HFFc6 (cell line): ENCODE measurements at places on chromosomes 4 and X. TPM values are rescaled to one million over a fixed set of nuclear protein-coding genes. Genes with fewer than 3 reads are reported as not detected.

Gene QDPR
- total RNA-seq: 39.2 to 45.4 TPM (median 43.6 TPM) in 3 replicates

DNA sequence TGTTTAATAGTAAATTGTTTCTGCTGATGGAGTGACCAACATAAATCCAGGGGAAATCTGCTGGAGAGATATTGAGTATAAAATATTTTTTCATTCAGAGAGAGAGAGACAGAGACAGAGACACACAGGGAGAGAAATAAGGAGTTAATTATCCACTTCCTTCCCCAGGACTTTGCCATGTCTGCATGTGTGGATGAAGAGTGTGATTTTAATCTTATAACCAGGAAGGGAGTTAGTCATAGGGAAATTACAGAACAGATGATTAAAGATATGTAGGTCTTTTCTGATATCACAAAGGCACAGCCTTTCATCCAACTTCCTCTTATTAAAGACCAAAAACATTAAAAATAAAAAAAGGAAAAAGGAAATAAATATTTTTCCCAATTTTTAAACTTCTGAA is 526.3 kb downstream of the SPRY1 start:
- no peaks in the 10 kb centered on the region for H3K27me3 ChIP-seq
- DNase-seq: no peak
- no peak overlapping the region for H3K4me3 ChIP-seq
- peaks cover 15% of the 10 kb centered on the region for H3K4me1 ChIP-seq
- H3K27ac ChIP-seq: no peak overlapping the region; the same call in 1 of the 2 replicates

Gene HPSE
- total RNA-seq: 0.33 to 0.62 TPM (median 0.42 TPM) in 3 replicates

DNA sequence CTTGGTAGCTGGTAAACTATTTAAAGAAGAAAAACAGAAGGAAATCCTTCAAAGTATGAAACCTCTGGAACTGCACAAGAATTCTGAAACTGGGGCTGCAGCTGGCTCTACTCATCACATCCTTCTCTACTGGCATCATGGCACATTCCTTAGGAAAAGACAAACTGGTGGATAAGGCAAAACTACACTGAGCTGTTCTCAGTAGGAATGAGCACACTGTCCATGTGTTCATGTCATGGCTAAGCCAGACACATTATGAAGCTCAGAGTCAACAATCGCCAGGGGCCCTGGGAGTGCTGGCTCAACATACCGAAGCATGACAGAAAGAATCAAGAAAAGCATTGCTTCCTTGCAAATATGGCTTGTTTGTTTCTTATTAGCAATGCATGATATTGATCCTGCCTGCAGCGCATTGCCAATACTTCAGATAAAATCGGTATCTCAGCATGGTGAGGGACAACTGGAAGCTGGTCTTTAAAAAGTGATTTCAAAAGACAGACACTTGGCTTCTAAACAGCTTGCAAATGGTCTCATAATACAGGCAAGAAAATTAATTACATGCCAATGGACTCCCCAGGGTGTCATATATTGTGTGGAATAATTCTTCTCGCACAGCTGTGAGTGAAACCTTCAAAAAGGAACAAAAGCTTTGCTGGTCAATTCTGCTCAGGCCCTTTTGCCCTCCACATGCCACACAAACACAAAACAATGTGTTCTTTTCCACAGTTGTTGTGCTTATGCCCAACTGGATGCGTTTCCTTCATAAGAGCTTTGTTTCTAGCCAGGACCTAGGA is 300.2 kb upstream of the VCX start:
- DNase-seq: no peak
- H3K36me3 ChIP-seq: no peaks in the 10 kb centered on the region
- H3K4me3 ChIP-seq: no peak overlapping the region

- DNase-seq: no peak
- H3K36me3 ChIP-seq: no peaks in the 10 kb centered on the region
- peaks cover 6% of the 10 kb centered on the region for H3K27me3 ChIP-seq
- no peaks in the 10 kb centered on the region for H3K4me1 ChIP-seq
- no peak overlapping the region for H3K4me3 ChIP-seq
- no peak overlapping the region for H3K27ac ChIP-seq
Observed at GRCh38 chrX:11609109-11609508, 56.6 kb downstream of the ARHGAP6 start.

Gene SPARCL1
- total RNA-seq: not detected in 3 replicates

DNA sequence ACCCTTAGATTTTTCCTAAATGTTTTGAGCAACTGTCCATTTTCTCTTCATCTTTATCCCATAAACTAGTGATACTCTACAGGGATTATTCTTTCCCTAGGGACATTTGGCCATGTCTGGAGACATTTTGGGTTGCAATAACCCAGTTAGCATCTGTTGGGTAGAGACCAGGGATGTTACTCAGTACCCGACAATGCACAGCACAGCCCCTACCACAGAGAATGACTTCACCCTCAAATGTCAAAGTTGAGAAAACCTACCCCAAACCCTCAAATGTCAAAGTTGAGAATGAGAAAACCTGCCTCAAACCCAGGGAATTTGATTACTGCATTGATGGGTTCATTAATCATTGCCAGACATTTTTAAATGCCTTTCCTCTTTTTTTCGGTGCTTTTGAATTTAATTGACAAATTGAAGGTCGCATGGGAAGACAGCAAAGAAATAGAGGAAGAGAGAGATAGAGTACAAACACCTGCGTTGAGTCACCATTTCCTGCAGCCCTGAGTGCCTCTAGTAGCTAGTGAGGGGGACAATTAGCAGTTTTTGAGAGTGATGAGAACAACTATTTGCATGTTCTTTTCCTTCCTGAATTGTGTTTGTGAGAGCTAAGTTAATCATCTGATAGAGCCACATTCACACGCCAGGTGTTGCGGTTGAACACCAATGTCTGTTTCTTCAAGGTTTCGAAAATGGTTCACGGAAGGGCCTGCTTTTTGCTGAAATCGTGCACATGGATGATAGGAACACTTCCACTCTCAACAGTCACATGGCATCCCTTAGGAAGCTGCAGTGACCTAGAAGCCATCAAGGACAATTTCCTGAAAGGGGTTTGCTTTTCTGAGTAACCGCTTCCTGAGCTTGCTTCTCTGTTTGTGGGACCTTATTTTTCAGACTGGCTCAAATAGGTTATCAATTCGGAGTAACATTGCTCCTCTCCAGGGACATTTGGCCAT is 203.9 kb upstream of the VCX3A start:
- H3K4me3 ChIP-seq: no peak overlapping the region
- no peaks in the 10 kb centered on the region for H3K27me3 ChIP-seq
- H3K27ac ChIP-seq: no peak overlapping the region
- DNase-seq: no peak
- H3K36me3 ChIP-seq: no peaks in the 10 kb centered on the region
- H3K4me1 ChIP-seq: no peaks in the 10 kb centered on the region

DNA sequence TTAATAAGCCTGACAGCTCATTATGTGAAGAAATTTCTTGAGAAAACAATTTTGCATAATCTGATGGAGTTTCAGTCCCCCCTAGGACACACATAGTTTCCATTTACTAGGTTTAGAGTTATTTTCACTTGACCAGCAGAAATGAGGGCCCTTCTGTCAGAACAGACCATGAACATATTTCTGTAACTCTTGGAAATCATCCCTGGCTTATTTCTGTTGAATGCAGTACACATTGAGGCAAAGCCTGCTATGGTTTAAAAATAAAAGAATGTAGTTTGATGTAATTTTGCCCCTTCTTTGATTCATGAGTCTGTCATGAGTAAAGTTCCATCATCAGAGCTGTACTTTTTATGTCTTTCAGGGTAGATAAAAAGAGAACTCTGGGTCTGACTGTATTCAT is 104.6 kb upstream of the ETNPPL start:
- DNase-seq: no peak
- peaks cover 5% of the 10 kb centered on the region for H3K27me3 ChIP-seq
- H3K4me3 ChIP-seq: no peak overlapping the region
- no peaks in the 10 kb centered on the region for H3K36me3 ChIP-seq
- H3K4me1 ChIP-seq: no peaks in the 10 kb centered on the region
- H3K27ac ChIP-seq: no peak overlapping the region

GRCh38 chrX:37347420-37347819 is 1.7 kb upstream of the PRRG1 start:
- H3K4me3 ChIP-seq: peak overlapping the region; percentile 50
- H3K36me3 ChIP-seq: no peaks in the 10 kb centered on the region
- DNase-seq: peak; percentile 9
- H3K4me1 ChIP-seq: peaks cover 33% of the 10 kb centered on the region
- H3K27ac ChIP-seq: no peak overlapping the region

GRCh38 chrX:10622197-10622596 is 1.8 kb upstream of the MID1 start:
- no peak overlapping the region for H3K4me3 ChIP-seq
- H3K4me1 ChIP-seq: peaks cover 32% of the 10 kb centered on the region
- H3K36me3 ChIP-seq: no peaks in the 10 kb centered on the region
- no peak for DNase-seq
- no peak overlapping the region; the same call in 1 of the 2 replicates for H3K27ac ChIP-seq

Gene ADAMTS3
- 0.08 TPM in 1 of 3 replicates, not detected in the others for total RNA-seq

DNA sequence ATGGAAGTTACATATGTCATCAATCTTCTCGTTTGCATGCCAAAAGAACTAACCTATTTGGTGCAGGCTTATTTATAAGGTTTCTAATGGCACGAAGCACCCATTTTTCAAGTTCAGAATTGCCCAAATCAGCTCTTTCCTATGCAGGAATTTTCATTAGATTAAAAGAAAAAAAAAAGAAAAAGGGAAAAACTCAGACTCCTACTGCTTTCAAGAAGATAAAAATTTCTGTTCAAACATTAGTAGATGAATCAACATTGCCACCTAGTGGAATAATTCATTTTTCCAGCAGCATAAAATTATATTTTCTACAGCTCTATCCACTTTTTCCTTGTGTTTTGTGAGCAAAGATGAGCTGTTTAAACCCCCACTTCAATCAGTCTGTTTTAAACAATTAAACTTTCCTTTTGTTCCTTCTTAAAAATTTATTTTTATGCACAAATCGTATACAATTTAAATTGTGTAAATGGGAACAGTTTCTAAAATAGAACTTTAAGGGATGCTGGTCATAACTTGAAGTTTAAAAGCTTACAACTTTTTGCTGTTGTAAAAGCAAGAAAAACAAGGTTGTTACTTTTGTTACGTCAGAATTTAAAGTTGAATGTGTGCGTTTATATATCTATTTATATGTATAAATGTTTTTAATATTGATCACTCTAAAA is 309.9 kb downstream of the ARAP2 start:
- H3K36me3 ChIP-seq: no peaks in the 10 kb centered on the region
- H3K4me3 ChIP-seq: no peak overlapping the region
- no peaks in the 10 kb centered on the region for H3K27me3 ChIP-seq
- H3K4me1 ChIP-seq: no peaks in the 10 kb centered on the region
- peak; percentile 28 for DNase-seq

- H3K36me3 ChIP-seq: peaks cover 41% of the 10 kb centered on the region
- peaks cover 30% of the 10 kb centered on the region for H3K4me1 ChIP-seq
- H3K27ac ChIP-seq: no peak overlapping the region
- H3K27me3 ChIP-seq: peaks cover 18% of the 10 kb centered on the region
- no peak overlapping the region for H3K4me3 ChIP-seq
Observed at GRCh38 chr4:183326853-183327252, 4.6 kb upstream of the CLDN24 start.

Gene S100P
- total RNA-seq: 0.62 TPM in 1 of 3 replicates, not detected in the others

Gene TCP11X2
- not detected in 2 replicates for total RNA-seq

GRCh38 chr4:1968686-1969295 is 40.0 kb downstream of the NELFA start:
- no peak overlapping the region for H3K4me3 ChIP-seq
- peaks cover 33% of the 10 kb centered on the region for H3K36me3 ChIP-seq
- DNase-seq: no peak
- H3K27me3 ChIP-seq: peaks cover 7% of the 10 kb centered on the region
- 0 out of 2 replicates have a peak overlapping the region, but pooled peaks have one; percentile 6 for H3K27ac ChIP-seq

- H3K27ac ChIP-seq: no peak overlapping the region
- peaks cover 24% of the 10 kb centered on the region for H3K36me3 ChIP-seq
- H3K27me3 ChIP-seq: peaks cover 2% of the 10 kb centered on the region; the same call in 1 of the 2 replicates
- no peak overlapping the region for H3K4me3 ChIP-seq
Observed at GRCh38 chr4:2822461-2823300, 21.0 kb upstream of the ADD1 start.

DNA sequence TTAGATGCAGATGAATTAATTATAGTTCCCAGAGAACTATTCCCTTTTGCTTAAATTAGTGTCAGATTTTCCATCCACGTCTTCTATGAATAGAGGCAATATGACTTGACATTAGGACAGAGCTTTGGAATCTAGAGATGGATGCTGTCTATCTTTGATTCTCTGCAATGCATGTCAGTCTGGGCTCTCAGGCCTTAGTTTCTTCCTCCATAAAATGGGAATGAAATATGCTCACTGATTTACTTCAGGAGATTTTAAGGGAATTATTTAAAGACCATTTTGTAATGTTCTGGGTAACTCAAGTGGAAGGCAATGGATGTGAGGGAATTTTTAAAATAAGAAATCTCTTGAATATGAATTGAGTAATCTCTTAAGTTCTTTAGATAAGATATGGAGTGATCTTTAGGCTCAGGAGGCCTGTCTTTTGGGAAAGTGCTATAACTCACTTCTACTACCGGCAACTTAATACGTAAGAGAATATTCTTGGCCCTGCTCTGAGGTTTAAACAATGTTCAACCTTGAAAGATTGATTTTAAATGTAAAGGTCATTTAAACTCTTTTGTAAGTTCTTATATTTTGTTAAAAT is 29.0 kb downstream of the MGST2 start:
- DNase-seq: no peak
- peaks cover 4% of the 10 kb centered on the region for H3K36me3 ChIP-seq
- no peak overlapping the region for H3K4me3 ChIP-seq
- no peaks in the 10 kb centered on the region for H3K4me1 ChIP-seq

DNA sequence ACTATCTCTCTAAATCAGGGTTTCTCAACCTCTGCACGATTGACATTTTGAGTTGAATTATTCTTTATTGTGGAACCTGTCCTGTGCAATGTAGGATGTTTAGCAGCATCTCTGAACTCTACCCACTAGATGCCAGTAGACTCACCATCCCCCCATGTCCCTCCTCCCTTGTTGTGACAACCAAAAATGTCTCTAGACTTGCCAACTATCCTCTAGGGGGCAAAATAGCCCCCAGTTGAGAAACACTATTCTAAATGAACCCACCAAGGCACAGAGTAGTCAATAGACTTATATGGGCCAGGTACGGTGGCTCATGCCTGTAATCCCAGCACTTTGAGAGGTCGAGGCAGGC is 49.1 kb upstream of the GAB1 start:
- H3K36me3 ChIP-seq: no peaks in the 10 kb centered on the region
- H3K27me3 ChIP-seq: peaks cover 1% of the 10 kb centered on the region; the same call in 1 of the 2 replicates
- peak overlapping the region; percentile 76 for H3K4me3 ChIP-seq
- DNase-seq: no peak
